PC-9 (cell line): ENCODE measurements at places on chromosomes 4 and X. TPM values are rescaled to one million over a fixed set of nuclear protein-coding genes. Genes with fewer than 3 reads are reported as not detected.

- no peak for DNase-seq
Measured at GRCh38 chr4:87916626-87917025, 58.9 kb upstream of the SPP1 start.

DNA sequence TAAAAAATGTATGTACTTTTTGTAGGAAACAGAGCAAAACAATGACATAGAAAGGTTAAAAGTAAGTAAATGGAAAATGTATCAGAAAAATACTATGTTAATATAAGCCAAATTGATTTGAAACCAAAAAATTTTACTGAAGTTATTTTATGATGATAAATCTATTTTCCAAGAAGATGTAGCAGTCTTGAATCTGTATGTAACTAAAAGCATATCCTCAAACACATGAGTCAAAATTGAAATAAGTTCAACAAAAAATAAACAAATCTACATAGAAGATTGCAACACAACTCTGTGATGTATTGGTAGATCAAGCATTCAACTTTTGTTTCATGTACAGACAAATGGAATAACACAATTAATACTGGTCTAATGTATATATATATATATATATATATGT, 450.0 kb downstream of the SPRY1 start:
- no peak for DNase-seq

DNA sequence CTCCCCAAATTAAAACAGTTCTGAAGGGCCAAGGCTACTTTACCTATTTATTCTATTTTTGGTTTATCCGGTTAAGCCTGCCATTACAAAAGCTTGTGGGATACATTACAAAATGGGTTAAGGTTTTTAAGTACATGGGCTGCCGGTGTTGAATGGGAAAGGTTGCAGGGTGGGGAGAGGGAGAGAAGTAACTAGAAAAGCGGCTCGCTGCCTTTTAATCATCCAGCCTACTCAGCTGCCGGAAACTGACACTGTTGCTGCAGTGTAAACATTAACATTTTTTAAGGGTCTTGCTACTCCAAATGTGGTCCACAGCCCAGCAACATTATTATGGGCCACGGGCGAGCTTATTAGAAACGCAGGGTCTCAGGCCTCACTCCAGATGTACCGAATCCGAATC, 1.5 kb upstream of the IL1RAPL1 start:
- DNase-seq, result no peak

GRCh38 chrX:1262369-1262768, 6.2 kb upstream of the CSF2RA start:
- DNase-seq, result no peak

DNA sequence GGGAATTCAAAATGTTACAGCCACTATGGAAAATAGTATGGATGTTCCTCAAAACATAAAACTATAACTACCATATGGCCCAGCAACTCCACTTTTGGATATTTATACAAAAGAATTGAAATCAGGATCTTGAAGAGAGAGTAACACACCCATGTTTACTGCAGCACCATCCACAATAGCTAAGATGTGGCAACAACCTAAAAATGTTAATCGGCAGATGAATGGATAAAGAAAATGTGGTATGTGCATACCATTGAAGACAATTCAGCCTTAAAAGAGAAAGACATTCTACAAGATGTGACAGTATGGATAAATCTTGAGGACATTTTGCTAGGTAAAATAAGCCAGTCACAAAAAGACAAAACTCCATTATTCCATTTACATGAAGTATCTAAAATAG, 171.9 kb downstream of the DCHS2 start:
- DNase-seq, result no peak

SHROOM2 gene
- total RNA-seq, result 0.05 and 0.17 TPM in 2 replicates

HSFX4 gene
- not detected in 2 replicates for total RNA-seq
